NCI-H510A (cell line): ENCODE measurements at places on chromosomes 11 and 22.

- no peak for DNase-seq
These were observed 72.4 kb upstream of the FAT3 start for GRCh38 chr11:92152245-92152644.

GRCh38 chr11:86748296-86748695 lies 52.0 kb upstream of the PRSS23 start:
- no peak for DNase-seq

GRCh38 chr11:5046754-5047330 lies 516 bp downstream of the OR52J3 start:
- DNase-seq: no peak

DNA sequence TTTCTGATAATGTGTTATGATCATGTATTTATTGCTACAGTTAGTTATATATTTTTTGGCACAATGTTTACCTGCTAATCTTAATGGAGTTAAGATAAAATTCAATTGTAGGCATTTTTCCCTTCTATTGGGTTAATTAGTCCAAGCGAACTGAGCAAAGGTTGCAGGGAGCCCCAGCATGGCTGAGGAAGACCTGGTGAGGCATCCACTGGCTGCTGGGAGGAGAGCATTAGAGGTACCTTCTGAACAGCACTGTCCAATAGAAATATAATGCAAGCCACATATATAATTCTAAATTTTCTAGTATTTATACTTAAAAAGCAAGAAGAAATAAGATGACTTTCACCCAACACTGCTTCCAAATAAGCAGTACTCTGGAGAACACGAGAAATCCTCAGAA lies 689 bp upstream of the TMEM126A start:
- no peak for DNase-seq

DNA sequence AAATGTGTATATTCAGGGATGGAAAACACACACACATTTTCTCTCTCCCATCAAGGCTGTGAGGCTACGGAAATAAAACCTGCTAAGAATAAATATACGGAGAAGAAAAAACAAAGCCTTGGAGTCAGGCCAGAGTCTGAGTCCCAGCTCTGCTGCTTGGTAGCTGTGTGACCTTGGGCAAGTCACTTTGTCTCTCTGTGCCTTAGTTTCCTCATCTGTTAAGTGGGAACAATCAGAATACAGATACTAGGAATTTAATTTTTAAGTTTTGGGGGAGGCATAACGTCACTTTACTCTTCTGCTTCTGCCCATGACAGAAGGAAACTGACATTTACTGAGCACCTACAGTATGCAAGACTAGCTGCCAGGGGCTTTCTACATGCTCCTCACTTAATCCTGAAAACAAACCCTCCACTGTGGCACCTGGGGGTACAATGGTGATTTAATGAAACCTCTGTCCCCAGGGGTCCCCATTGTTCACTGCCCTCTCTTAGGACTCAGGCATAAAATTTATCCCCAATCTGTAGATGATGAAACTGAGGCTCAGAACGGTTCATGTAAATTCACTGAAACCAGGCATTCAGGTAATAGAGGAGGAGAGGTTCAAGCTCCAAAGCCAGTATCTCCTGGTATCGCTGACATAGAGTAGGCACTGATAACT lies 131.9 kb upstream of the SERPIND1 start:
- DNase-seq: no peak

GRCh38 chr11:99370549-99371216 lies 349.9 kb downstream of the CNTN5 start:
- no peak for DNase-seq

DNA sequence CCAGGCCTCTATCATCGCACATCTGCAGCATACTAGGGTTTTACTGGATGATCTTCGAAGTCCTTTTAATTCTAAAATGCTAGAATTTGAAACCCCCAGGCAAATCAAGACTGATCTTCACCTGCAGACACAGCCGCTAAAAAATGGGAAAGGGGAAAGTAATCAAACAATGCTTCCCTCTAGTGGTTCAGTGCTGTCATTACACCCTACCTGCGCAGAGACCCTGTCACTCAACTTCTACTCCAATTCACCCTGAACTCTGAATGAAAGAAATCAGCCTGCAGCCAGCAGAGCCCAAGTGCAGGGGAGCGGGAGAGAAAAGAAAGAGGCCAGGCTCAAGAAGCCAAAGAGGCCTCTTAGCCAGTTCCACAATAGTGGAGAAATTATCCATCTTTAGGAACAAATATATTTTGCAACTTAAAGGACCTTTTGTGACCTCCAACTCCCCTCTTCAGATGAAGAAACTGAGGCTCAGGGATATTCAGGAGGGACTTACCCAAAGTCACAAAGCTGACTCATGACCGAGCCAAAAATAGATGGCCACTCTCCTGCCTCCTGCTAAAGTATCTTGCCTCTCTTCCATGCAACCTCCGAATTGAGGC lies 33.0 kb downstream of the SERGEF start:
- DNase-seq: no peak

DNA sequence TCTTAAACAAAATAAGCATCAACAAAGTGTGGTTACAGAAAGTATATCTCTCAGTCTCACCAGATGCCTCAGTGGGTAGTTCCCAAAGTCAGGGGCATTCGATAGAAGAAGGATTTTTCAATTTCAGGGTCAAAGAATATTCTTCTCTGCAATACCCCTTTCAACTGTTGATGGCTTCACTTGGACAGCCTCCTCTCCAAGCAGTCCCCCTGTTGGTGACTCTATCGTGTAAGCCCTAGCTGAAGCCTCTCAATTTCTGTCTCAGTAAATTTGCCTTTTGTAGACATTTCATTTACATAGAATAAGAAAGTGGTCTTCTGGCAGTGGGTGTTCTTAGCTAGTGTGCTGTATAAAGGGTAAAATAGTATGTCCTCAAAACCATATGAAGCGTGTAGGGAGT lies 11.3 kb upstream of the CCDC83 start:
- no peak for DNase-seq

DNA sequence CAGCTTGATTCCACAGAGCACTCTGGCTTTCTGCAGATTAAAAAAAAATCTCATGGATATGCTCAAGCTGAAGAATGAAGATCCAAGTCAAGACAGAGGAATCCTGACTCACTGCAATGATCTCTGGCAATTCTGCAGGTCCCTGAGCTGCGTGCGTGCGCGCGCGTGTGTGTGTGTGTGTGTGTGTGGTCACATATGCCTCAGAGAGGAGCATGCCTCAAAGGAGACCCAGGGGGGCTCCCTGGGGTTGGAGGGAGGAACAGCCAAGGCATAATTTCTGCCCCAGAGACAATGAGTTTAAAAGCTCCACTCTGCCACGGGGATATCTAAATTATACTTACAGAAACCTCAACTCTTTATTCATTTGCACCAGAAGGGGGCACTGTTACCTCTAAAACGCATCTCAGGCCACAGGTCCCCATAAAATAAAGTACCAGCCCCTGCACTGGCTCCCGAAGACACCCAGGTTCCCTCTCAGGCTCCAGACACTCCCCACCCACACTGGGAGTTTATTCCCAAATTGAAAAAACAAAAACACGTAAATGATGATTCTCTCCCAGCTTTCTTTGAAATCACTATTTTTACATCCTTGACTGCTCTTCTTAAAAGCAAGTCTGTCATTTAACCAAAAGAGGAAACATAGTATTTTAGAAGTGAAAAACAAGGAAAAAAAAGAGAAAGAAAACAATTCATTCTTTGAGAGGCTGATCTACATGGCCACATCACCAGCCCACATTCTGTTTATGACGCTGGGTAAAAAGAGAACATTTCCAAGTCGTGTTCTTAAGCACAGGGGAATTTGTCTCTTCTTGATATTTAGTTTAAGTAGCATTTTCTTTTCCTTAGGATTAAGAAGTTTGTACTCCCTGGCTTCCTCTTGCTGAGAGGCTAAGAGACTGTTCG lies 401.0 kb downstream of the LARGE1 start:
- DNase-seq: no peak

- DNase-seq: no peak
These were observed 158.4 kb downstream of the ETS1 start for GRCh38 chr11:128428935-128429334.

- no peak for DNase-seq
These were observed 480 bp upstream of the MTMR2 start for GRCh38 chr11:95924414-95924760.

DNA sequence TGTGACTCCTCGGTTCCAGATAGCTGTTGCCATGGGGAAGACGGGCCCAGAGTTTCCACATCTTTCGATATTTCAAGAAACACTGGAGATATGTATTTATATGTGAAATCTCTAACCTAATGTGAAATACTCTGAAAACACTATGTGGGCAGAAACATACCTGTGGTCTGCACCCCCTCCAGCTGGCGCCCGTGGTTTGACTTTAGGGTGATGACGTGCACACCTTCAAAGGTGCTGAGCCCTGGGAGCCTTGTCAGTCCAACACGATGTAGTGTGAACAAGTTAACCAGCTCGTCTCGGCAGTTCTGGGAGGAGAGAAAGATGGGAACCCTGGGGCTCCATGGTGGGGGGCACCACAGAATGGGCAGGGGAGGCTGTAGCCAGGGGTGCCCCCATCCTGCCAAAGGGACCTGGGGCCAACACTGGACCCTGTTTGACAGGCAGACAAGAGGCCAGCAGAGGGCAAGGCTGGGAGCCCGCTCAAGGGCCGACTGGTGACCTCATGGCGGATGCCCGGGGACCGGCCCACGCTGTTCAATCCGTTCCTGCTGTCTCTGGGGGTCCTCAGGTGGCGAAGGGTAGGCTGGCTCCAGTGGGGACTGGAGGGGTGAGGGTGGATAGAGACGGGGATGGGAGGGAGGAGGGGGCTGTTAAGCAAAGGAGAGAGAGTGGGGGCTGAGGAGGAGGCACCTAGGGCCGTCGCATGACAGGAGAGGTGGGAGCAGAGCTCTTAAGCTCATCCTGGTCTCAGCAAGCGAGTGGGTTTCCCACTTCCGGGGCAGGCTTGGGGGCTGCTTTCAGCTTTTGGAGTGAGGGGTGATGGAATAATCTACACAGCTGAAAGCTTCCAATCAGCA lies 43.8 kb downstream of the TRIOBP start:
- no peak for DNase-seq

GRCh38 chr22:30635273-30636225 lies at the start of gene SLC35E4:
Gene SLC35E4, plus strand, starts transcription at chr22:30635781. Its CDS starts 670 bp downstream, at chr22:30636451.
- peak; percentile 57 for DNase-seq

DNA sequence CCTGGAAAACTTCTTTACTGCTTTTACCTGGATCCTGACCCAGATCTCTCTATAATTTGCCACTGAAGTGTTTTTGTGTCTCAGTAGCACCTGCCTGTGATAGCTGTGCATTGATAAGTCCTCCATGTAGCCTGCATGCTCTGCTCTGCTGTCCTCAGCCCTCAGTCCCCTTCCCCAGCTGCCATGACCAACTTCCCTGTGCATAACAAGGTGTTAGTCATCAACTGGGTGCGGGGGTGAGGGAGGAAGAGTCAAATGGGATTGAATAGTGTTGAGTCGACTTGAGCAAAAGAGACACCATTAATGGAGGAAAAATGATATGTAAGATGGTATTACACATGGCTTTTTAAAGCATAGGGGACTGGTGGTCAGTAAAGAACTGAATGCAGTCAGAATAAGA lies 92.2 kb upstream of the PLET1 start:
- no peak for DNase-seq

GRCh38 chr11:130209128-130209932 lies 49.7 kb downstream of the ST14 start:
- DNase-seq: no peak

- DNase-seq: no peak
These were observed 10.7 kb downstream of the LMO1 start for GRCh38 chr11:8252946-8253345.

DNA sequence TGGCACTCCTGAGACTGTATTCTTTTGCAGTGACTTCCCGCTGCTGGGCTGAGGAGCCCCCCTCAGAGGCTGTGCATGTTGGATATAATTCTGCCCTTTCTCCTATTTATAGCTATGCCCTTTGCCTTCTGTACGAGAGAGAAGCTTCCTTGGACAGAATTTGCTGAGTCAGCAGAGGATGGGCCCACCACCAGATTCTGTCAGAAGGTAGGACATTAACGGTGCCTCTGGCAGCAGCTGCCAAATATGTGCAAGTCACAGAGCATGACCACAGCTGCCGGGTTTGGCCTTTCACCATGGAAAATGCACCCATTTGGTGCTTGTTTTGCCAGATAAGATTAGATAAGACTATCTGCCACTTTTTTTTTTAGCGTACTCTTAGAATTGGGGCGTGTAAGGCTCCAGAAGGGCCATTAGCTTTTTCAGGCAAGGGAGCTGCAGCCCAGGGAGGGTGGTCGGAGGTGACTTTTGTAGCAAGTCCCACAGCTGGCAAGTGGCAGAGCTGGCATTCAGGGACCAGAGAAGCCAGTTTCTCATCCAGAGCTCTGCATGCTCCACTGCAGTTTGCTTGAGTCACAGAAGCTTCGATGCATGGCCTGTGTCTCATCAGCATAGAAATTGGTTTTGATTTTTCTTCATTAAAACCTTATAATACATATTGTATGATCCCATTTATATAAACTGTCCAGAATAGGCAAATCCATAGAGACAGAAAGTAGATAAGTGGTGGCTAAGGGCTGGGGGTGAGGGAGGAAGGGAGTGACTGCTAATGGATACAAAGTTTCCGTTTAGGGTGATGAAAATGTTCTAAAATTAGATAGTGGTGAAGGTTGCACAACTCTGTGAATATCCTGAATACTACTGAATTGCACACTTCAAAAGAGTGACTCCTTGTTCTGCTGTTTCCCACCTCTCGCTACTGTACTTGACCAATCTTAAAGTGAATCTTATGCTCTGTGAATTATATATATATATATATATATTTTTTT lies 15.8 kb downstream of the UPB1 start:
- DNase-seq: no peak

DNA sequence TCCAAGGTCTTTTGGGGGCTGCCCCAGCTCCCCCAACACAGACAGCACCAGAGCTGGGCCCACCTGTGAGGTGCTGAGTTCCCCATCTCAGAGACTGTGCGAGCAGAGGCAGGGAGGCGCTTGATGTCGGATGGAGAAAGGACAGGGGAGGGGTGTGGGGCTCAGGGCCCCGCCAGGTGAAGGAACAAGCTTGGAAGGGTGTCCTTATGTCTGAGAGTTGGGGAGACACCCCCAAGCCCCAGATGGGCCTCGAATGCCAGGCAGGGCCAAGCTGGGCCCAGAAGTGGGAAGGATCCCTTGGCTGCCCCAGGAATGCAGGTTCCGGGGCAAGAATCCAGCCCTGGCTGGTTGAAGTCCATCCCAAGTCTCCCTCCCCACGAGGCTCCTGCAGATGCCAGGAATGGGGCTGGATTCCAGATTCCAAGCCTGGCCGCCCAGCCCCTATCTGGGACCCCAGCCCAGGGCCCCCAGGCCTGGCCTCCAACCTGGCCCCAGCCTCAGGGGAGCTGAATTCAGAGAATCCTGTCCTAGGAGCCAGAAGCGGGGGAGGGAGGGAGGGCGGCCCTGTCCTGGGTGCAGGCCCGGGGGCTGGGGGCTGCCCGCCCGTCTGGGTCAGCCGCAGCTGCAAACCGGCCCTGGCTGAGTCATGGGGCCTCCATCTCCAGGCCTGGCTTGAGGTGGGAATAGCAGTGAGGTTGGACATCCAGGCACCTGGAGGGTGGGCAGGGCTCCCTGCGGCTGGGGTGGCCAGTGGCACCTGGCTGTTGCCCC lies 50.9 kb downstream of the CDKN1C start:
- DNase-seq: no peak

DNA sequence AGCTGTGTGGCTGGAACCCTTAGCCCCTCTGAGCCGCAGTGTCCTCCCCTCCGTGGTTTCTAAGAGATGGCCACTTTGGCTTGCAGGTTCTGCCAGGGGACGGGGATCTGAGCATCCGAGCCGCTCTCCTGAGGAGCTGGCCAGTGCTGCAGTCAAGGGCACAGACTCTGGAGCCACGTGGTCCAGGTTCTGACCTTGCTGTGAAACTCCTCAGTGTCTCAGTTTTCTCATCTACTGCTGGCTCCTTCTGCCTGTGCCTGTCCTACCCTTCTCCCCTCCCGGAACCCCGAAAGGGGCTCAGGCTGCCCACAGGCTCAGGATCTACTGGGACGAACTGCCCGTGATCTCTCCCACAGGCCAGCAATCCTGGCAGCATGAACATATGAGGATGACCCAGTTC lies 65.4 kb upstream of the TTLL12 start:
- DNase-seq: no peak
